Bone marrow (tissue), 2 donors: ENCODE measurements at places on chromosomes 7 and 10.

DNA sequence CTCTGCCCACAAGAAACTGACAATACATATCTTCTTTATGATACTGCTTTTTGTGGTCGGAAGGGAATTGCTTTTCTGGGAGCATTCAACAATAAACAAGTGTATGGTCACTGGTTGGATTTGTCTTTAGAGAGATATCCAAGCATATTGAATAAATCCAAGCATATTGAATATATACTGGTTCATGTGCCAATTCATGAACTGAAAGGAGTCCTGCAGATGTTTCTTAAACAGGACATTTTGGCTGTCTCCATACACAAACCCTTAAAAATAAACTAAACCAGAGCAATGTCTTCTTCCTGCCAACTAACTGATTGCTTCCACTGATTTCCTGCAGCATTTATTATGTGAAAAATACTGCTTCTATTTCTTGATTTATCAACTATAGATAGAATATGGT, 173.9 kb downstream of the FOXP2 start:
- DNase-seq = no peak

GRCh38 chr10:33680036-33680435, 345.6 kb upstream of the NRP1 start:
- DNase-seq = no peak

DNA sequence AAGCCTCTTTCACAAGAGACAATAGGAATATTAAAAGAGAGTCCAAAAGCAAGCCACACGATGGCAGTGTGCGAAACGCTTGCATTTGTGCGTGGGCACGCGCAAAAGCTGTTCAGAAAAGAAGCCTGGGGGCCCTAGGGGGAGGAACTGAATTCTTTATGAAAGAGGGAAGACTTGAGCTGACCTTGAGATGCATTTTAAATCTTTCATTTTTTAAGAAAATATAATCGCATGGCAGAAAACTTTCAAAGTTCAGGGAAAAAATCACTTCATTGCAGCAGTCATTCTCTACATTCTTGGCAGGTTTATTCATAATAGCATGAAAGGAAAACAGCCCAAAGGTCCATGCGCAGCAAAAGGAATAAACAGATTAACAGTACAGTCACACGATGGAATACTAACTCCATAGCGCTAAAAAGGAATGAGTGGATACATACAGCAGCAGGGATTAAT, 206.5 kb upstream of the PRKCQ start:
- no peak for DNase-seq

DNA sequence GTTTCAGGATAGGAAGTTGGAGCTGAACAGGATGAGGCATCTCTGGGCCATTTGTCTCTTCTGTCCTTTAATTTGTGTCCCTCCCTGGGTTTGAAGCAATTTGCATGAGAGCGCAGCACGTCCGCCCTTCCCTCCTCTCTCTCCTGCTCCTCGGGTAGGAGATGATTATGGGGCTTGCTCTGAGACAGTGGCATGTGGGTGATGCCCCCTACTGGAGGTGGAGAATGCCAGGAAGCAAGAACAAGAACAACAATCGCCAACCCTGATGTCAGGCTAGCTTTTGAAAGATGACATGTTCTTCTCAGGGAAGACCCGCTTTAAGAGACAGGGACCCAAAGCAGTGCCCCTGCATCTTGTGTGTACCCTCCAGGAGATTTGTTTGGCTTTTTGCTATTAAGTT, 63.9 kb upstream of the LOXL4 start:
- peak; percentile 4 for DNase-seq

- no peak for DNase-seq
Observed at GRCh38 chr7:158378978-158379377, 208.6 kb downstream of the PTPRN2 start.

DNA sequence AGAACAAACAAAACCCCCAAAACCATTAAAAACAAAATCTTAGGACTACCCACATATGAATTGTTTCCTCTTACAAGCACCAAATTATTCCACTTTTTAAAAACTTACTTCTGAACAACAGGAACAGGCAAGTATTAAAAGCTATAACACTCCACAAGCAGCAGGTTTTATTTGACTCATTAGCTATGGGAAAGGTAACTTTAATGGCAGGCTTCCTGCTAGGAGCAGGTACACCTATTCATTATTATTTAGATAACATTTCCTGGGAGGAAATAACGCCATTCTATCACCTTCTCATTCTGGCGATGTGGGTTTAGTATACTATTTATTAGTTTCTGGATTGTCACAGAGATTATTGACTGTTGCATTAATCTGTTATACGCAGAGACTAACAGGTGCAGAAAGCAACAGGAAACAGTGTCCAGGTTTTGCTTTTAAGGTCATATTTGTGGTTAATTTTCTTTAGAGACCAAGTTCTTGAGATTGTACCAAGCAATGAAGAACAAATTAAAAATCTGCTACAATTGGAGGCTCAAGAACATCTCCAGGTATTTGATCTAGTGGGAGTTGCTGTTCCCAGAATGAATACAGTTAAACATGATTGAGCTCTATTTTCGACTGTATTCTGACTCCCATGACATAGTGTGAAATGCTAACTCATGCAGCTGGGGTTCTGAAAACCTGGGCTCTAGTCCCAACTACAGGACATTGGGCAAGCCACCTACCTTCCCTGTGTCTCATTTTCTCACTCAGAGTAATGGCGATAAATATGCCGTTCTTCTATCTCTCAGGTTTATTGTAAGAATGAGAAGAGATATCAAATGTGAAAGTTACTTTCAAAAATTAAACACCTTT, 2.0 kb downstream of the CPA2 start:
- DNase-seq = no peak

- no peak for DNase-seq
Observed at GRCh38 chr10:103649654-103650423, 156.3 kb downstream of the NEURL1 start.

GRCh38 chr10:110617425-110618229, 26.5 kb upstream of the RBM20 start:
- no peak for DNase-seq

DNA sequence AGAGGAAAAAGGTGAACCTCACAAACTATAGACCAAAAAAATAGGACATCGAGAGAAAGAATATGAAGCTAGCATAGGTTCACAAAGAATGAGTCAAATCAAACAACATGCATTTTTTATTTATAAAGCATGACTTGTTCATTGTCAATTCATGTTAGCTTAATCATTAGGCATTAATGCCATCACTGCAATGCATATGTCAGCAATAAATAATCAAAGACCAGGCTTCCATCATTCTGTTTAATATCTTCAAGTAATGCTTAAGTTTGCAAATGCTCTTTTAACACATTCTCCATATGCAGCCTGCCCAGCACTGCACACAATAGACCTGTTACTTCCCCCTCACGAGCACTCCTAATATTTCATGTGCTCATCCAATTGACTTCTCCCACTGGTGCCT, 8.9 kb upstream of the MAGI2 start:
- no peak for DNase-seq

DNA sequence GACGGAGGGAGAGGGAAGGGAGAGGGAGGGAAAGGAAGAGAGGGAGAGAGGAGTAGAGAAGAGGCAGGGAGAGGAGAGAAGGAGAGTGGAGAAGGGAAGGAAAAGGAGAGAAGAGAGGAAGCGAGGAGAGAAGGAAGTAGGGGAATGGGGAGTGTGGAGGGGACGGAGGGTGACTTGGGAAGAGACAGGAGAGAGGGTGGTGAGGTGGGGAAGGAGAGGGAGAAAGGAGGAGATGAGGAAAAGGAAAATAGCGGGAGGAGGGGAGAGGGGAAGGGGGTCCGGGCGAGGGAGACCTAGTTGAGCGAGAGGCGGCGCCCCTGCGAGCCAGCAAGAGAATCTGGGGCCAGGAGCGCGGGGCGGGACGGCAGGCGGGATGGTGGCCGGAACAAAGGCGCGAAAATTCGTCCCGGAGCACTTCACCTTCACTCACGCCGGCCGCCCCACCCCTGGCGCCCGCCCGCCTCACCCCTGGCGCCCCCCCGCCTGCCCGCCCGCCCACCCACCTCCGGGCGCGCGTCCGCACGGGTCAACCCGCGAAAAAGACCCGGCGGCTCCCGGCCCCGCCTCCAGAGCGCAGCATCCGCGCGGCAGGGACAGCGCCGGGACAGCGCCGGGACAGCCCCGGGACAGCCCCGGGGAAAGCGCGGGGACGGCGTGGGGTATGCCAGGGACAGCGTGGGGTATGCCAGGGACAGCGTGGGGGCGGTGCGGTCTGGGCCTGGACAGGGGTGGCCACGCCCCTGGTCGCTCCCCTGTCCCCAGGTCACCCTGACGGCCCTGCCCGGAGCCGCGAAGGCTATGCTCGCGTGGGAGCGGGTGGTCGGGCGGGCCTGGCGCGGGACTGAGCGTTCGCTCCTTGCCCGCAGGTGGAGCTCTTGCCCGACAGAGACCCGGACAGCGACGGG, 4.2 kb downstream of the VSTM2A start:
- no peak for DNase-seq

DNA sequence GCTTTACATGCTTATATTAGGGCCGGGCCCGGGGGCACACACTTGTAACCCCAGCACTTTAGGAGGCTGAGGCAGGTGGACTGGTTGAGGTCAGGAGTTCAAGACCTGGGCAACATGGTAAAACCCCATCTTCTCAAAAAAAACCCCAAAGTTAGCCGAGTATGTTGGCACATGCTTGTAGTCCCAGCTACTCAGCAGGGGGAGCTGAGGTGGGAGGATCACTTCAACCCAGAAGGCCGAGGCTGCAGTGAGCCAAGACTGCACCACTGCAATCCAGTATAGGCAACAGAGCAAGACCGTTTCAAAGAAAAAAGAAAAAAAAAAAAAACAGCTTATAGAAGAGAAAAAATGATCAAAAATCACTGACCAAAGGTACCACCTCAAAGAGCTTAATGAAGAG, 63.1 kb downstream of the AMZ1 start:
- DNase-seq = no peak

DNA sequence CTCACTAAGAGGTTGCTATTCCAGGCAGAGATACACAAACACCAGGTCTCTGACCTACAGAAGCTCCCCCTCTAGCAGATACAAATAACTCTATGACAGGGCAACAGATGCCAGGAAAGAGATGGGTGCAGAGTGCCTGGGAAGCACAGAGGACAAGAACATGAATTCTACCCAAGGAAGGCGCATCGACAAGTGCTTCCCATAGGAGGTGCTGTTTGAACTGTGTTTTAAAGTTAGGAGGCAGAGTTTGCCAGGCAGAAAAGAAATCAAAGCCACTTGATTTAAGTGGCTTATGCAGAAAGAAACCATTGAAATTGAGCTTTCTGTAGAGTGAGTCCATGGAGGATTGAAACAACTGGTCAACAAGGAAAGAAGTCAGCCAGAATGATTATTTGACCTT, 35.3 kb upstream of the EGR2 start:
- DNase-seq = no peak

GRCh38 chr7:71795410-71795809, 616.7 kb downstream of the CALN1 start:
- DNase-seq = no peak

DNA sequence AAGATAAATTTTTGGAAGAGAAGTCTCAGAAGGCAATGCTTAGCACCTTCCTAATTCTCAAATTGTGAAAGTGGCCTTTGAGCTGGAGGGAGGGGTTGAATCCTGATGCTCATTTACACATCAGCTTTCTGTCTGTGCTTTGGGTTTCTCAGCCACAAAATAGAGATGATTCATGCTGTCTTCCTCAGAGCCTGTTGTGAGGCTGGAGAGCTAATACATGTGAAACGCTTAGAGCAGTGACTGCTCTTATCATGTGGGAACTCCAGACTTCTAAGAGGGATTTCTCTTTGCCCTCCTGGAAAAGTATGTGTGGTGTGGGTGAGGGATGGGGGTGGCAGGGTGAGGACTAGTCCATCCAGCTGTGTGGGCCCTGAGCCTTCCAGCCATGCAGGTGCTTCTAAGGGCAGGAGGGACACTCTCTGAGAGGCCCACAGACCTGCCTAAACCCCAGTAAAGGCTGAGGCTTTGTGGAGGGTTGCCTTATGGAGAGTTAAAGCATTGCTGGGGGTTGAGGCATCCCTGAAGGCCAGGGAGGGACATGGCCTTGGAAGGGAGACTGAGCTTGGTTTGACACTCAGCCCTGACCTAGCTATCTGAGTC, 4.8 kb upstream of the EVX1 start:
- DNase-seq = no peak

GRCh38 chr7:141954334-141954733, 7.6 kb upstream of the CLEC5A start:
- DNase-seq = no peak

DNA sequence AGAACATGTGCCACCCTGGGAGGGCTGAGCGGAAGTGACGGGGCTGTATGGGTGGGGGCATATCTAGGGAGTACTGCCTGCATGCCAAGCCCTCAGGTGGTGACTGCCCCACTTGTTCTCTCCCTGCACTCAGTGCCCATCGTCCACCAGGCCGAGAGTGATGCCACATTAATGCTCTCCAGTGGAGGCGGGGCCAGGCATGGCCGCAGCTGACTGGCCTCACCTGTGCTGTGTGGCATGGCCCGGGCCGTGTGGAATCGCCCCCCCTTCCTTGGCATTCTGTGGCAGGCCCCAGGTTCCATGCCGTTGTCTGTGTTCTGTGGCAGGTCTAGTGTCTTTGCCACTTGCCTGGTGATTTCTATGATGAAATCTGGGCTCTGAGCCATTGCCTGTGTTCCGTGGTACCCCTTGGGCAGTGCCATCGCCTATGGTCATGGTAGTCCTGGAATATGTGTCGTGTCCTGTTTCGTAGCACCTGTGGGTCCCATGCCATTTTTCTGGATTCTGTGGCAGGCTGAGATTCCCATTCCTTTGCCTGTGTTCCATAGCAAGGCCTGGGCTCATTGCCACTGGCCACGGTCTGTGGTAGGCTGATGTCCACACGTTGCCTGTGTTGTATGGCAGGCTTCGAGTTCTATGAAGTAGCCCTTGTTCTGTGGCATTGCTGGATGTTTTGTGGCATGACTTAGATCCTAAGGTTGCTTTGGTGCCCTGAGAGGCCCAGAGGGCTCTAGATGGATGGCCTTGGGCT, 8.9 kb downstream of the FLNC start:
- no peak for DNase-seq

DNA sequence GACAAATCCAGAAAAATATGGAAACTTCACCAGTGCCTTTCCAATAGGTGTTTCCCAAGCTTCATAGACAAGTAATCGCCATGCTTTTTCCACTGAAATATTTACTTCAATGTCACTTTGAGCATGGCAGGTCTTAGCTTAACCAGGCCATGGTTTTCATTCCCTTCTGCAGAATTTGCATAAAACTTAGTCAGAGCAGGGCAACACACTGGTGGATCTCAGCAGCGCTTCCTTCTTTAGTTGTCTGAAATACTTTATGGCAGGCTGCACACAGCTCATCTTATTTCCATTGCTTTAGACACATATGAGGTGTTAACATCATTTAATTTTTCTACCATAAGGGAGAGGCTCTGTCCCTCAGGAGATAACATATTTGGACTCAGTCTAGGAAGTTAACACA, 102.9 kb upstream of the AHR start:
- DNase-seq = no peak
